ENCODE measurements at places on chromosomes 1 and 21. TPM values are rescaled to one million over a fixed set of nuclear protein-coding genes. Genes with fewer than 3 reads are reported as not detected.

The KRTAP10-9 gene
- not detected for total RNA-seq

The BTBD19 gene
- 22.2 TPM for total RNA-seq

The LHX8 gene
- total RNA-seq = not detected

The SERTAD4 gene
- total RNA-seq = not detected

The ZNF648 gene
- total RNA-seq = not detected

The ATP6V1G3 gene
- not detected for total RNA-seq

The SEMA6C gene
- total RNA-seq = 2.3 TPM

The OR2T29 gene
- total RNA-seq = not detected

- H3K27ac ChIP-seq = no peak overlapping the region
- H3K4me1 ChIP-seq = peaks cover 9% of the 10 kb centered on the region
- H3K27me3 ChIP-seq = peaks cover 61% of the 10 kb centered on the region
These were observed 2.2 kb upstream of the CDC42BPA start for GRCh38 chr1:227320476-227320875.

DNA sequence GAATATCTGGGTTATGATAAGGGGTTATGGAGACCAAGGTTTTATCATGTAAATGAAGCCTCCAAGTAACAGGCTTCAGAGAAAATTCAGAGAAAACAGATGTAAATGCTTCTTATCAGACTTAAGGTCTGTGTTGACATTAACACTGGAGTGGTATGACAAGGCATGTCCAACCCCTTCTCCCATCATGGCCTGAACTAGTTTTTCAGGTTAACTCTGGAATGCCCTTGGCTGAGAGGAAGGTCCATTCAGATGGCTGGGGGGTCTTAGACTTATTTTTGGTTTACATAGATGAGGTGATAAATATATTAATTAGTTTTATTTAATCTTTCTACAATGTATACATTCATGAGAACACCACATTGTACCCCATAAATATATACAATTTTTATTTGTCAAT lies 399.6 kb downstream of the TBX15 start:
- DNase-seq = no peak
- no peaks in the 10 kb centered on the region for H3K36me3 ChIP-seq
- H3K27ac ChIP-seq = no peak overlapping the region
- H3K27me3 ChIP-seq = no peaks in the 10 kb centered on the region
- no peaks in the 10 kb centered on the region for H3K4me1 ChIP-seq

GRCh38 chr1:226209307-226210059 lies 14.0 kb upstream of the MIXL1 start:
- H3K27ac ChIP-seq = no peak overlapping the region
- H3K36me3 ChIP-seq = no peaks in the 10 kb centered on the region
- DNase-seq = no peak
- H3K27me3 ChIP-seq = no peaks in the 10 kb centered on the region
- H3K4me1 ChIP-seq = no peaks in the 10 kb centered on the region

GRCh38 chr1:207750631-207751305 lies 1.1 kb upstream of the CD46 start:
- peaks cover 5% of the 10 kb centered on the region for H3K36me3 ChIP-seq
- peak overlapping the region; percentile 98 for H3K4me3 ChIP-seq
- H3K27me3 ChIP-seq = no peaks in the 10 kb centered on the region
- H3K4me1 ChIP-seq = peaks cover 49% of the 10 kb centered on the region

GRCh38 chr1:104884939-104885338 lies 1135.2 kb downstream of the AMY1C start:
- no peaks in the 10 kb centered on the region for H3K4me1 ChIP-seq
- H3K27me3 ChIP-seq = no peaks in the 10 kb centered on the region
- H3K27ac ChIP-seq = no peak overlapping the region
- no peak for DNase-seq
- no peaks in the 10 kb centered on the region for H3K36me3 ChIP-seq
- H3K4me3 ChIP-seq = no peak overlapping the region

DNA sequence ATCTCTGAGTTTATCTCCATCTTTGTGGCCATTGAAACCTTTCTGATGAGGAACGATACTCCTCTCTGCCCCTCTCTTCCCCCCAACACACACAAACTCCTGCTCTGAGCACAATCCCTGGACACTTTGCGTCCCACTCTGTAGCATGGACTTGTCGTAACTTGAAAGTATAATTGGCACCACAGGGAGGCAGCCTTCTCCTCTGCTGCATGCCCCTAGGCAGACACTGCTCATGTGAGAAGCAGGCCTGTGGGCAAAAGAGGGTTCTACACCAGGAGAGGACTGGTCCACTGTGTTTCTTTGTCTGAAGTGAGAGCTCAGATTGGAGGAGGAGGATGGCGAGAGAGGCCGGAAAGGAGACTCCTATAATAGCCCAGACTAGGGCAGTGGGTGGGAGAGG lies 3.8 kb upstream of the PARS2 start:
- no peak overlapping the region for H3K4me3 ChIP-seq
- peaks cover 7% of the 10 kb centered on the region for H3K4me1 ChIP-seq
- H3K27ac ChIP-seq = no peak overlapping the region
- peak; percentile 62 for DNase-seq
- H3K27me3 ChIP-seq = no peaks in the 10 kb centered on the region
- no peaks in the 10 kb centered on the region for H3K36me3 ChIP-seq

- no peak overlapping the region for H3K4me3 ChIP-seq
- H3K27ac ChIP-seq = no peak overlapping the region
- peaks cover 8% of the 10 kb centered on the region for H3K27me3 ChIP-seq
- peaks cover 4% of the 10 kb centered on the region for H3K4me1 ChIP-seq
- H3K36me3 ChIP-seq = no peaks in the 10 kb centered on the region
These were observed 45.9 kb downstream of the GPR88 start for GRCh38 chr1:100583827-100584226.

GRCh38 chr1:59506952-59507351 lies 210.1 kb downstream of the FGGY start:
- peaks cover 2% of the 10 kb centered on the region for H3K27me3 ChIP-seq
- no peak overlapping the region for H3K4me3 ChIP-seq
- DNase-seq = no peak
- H3K4me1 ChIP-seq = no peaks in the 10 kb centered on the region

DNA sequence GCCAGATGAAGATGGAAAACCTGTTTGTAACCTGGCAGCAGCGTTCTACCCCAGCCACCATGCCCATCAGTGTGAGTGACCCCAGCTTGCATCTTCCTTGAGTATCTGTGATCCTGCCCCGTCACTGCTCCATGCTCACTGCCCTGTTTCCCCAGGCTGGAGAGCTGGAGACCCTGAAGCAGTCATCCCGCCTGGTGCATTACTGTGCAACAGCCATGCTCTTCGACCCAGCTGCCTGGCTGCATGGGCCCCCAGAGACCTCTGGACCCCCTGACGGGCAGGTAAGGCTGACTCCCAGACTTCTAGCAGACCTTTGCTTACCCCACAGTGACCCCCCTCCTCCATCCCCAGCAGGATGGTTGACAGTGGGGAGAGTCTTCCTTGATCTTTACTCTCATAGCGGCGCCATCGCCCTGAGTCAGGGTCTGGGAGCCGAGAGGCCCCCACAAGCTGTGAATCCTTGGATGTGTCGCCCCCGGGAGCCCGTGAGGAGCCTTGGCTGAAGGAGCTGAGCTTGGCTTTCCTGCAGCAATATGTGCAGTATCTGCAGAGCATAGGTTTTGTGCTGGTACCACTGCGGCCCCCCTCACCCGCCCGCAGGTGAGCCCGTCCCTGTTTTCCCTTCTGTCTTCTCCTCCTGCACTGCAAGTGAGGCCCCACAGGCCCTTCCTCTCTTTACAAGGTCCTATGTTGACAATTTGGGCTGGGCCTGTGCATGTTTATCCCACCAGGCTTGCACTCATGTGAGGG lies 10.4 kb downstream of the HYI start:
- DNase-seq = no peak
- no peak overlapping the region for H3K4me3 ChIP-seq
- H3K27ac ChIP-seq = no peak overlapping the region
- H3K36me3 ChIP-seq = peaks cover 54% of the 10 kb centered on the region

DNA sequence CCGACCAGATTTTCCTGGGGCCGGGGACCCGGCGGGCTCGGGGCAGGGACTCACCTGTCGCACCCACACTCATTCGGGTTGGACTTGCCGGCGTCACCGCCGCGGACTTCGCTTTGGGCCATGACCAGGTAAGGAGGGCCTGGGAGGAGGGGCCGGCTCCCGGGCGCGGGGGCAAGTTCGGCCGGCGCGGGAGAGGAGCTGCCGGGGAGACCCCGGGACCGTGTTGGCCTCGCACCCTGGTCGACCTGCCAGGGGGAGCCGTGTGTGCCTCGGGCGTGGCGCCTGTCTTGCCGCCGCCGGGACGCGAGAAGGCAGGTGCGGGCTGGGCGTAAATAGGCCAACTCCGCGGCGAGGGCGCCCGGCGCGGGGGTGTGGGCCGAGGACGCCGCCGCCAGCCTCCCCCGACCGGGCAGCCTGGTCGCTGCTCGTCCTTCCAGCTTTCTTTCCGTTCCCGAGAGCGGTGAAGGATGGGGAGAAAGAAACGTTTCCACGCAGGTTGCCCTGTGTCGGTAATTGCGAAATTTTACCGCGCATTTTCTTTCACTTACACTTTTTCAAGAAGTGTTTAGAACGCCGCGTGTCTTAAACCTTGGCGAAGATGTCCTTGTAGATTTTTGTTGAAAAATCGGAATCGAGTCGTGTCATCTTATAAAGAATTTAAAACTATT lies 558 bp downstream of the USP1 start:
- H3K27me3 ChIP-seq = no peaks in the 10 kb centered on the region
- H3K4me1 ChIP-seq = peaks cover 30% of the 10 kb centered on the region
- H3K27ac ChIP-seq = peak overlapping the region; percentile 95
- peaks cover 24% of the 10 kb centered on the region for H3K36me3 ChIP-seq

DNA sequence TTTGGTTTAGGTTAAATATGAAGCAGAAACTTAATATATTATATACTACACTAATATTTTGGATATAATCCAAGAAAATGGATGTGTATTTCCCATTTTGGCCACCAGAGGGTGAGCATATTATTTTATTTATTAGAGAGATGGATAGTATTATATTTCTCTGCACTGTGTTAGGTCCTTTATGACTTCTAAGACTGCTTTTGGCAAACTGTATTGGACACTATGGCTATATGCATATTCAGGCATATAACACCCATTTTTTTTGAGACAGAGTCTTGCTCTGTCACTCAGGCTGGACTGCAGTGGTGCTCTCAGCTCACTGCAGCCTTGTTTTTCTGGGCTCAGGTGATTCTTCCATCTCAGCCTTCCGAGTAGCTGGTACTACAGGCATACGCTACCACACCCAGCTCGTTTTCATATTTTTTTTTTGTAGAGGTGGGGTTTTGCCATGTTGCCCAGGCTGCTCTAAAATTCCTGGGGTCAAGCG lies 17.8 kb upstream of the PGM1 start:
- H3K4me1 ChIP-seq = no peaks in the 10 kb centered on the region
- H3K4me3 ChIP-seq = no peak overlapping the region
- H3K27ac ChIP-seq = no peak overlapping the region
- H3K36me3 ChIP-seq = peaks cover 6% of the 10 kb centered on the region
- no peaks in the 10 kb centered on the region for H3K27me3 ChIP-seq

GRCh38 chr21:14864211-14865021 lies 200.4 kb downstream of the NRIP1 start:
- peaks cover 4% of the 10 kb centered on the region for H3K27me3 ChIP-seq
- H3K27ac ChIP-seq = no peak overlapping the region
- no peak overlapping the region for H3K4me3 ChIP-seq
- peak; percentile 82 for DNase-seq

DNA sequence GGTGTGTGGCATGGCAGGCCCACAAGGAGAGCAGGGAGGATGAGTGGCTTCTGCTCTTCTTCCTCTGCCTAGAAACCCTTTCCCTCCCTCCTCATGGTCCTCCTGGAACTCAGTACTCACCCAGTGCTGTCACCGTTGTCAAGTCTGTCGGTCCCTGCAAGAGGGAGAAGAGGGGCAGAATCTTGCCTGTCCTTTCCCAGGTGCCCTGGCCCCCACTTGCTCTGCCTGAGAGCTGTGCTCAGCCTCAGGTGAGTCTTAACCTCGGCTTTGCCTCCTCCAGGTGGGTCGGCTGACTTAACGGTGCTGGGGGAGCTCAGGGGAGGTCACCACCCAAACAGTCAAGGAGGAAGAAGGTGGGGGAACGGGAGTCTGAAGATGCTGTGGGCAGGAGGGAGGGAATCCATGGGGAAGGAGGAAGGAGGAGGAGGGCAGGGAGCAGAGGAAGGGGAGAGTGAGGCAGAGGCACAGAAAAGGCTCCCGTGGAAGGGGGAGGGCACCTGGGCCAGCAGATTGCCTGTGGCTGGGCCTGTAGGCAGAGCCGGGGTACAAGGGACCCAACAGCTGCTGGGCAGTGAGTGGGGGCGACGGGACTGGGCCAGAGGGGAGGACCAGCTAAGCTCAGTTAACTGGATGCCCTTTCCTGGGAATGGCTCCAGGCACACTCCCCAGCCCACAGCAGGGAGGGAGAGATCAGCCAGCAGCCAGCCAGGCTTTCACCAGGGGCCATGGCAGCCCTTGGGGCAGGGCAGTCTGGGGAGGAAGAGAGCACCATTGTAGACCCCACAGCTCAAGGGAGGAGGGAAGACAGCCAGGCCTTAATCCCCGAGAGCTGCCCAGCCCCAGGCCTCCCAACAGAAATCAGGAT lies 26.3 kb downstream of the CTNNBIP1 start:
- no peaks in the 10 kb centered on the region for H3K36me3 ChIP-seq
- no peak for DNase-seq
- no peaks in the 10 kb centered on the region for H3K27me3 ChIP-seq
- H3K27ac ChIP-seq = no peak overlapping the region

DNA sequence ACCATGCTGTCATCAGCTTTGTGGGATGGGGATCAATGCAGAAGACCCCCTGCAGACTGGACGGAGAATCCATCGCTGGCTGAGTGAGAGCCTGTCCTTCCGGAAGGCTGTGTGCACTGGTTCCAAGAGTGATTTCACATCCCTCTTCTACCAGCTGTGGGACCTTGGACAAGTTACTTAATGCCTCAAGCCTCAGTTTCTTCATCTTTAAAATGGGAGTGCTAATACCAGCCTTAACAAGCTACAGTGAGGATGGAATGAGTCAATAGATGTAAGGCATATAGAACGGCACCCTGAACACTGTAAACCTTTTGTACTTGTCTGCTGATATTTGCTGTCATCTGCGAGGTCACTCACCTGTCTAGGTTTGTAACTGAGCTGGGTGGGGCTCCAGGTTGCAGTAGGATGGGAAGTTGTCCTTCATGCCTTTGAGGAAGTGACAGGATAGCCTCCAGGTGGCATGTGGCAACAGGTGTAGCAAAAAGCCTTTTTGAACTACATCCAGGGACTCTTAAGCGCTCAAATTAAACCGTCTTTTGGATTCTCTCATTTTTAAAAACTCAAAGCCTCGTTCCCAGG lies 27.5 kb downstream of the TMEM51 start:
- no peaks in the 10 kb centered on the region for H3K36me3 ChIP-seq
- H3K4me3 ChIP-seq = no peak overlapping the region
- no peak overlapping the region for H3K27ac ChIP-seq
- DNase-seq = no peak
- peaks cover 40% of the 10 kb centered on the region for H3K27me3 ChIP-seq
- no peaks in the 10 kb centered on the region for H3K4me1 ChIP-seq

GRCh38 chr1:65001231-65001792 lies 35.0 kb upstream of the JAK1 start:
- H3K4me1 ChIP-seq = peaks cover 23% of the 10 kb centered on the region
- H3K36me3 ChIP-seq = peaks cover 2% of the 10 kb centered on the region
- peak; percentile 86 for DNase-seq
